ENCODE measurements at places on chromosomes 1 and 21.

DNA sequence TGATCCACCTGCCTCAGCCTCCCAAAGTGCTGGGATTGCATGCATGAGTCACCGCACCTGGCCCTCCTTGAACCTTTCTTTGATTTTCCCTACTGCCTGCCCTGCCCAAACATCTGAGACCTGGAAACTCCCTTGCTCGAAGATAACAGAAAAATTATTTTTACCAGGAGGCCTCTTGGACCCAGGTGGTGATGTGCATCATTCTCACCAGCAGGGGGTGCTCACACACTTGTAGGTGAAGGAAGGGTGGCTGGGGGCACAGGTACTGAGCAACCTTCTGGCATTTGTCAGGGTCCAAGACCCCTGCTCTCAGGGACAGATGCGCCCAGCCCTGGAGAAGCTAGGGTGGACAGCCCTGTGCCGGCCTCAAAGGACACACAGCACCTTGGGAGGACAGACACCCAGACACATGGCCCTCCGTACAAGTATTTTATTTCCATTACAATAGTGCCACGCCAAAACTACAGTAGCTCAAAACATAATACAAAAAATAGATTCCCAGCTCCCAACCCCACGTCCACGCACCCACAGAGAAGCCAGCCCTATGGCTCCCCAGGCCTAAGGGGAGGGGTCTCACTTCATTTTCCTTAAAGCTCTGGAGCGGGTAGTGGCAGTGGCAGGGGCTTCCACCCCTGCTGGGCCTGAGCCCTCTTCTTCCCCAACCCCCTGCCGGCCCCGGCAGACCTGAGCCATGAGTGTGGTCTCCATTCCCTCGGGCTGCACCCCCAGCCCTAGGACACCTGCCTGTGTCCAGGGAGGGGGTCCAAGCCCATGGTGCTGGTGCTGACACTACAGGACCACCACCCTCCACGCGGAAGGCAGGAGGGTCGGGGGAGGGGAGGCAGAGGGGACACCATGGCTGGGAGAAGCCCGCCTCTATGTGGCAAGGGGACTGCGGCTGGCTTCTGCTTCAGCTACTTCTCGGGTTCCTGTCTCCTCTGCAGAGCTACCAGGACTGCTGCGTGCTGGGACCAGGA, 40.4 kb upstream of the EIF4G3 start:
- DNase-seq = peak; percentile 62

GRCh38 chr1:21786640-21787039, 3.7 kb upstream of the USP48 start:
- no peak for DNase-seq

DNA sequence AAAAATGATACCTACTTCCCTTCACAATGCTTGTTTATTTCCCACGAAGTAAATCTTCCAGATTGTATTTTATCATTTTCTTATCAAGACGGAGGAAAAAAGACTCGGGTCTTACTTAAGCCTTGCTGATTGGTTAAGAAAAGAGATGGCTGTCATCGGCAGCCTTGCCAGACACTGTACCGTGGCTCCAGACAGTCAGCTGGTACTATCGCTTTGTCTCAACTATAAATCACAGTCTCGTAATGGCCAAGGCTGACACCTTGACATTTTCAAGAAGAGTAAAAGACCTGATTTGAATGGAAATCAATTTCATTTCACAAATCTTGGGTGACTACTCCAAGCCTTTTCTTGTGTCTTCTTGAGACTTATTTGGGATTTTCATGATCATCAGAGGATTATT, 868.0 kb downstream of the USP25 start:
- no peak for DNase-seq

- DNase-seq = peak; percentile 5
Observed at GRCh38 chr1:235366286-235366685, 941 bp upstream of the TBCE start.

DNA sequence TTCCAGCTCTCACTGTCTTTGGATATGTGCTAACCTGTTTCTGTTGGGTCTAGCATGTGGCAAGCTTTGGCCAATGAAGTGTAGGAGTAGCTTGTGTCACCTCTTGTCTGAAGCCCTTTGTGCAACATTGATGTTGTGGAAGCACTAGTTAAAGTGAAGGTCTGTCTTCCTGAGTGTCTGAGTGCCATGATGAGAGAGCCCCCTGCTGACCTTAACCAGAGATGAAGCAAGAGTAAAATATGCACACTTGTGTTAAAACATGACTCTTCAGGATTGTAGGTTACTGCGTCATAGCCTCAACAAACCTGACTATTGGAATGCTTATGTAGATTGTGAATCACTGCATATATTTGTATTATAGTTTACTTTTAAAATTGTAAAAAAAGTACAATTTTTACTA, 103.7 kb downstream of the NCAM2 start:
- no peak for DNase-seq

- DNase-seq = no peak
Observed at GRCh38 chr1:3231826-3232225, 162.8 kb downstream of the PRDM16 start.

GRCh38 chr1:21319447-21320407, 29.5 kb upstream of the ECE1 start:
- DNase-seq = no peak

DNA sequence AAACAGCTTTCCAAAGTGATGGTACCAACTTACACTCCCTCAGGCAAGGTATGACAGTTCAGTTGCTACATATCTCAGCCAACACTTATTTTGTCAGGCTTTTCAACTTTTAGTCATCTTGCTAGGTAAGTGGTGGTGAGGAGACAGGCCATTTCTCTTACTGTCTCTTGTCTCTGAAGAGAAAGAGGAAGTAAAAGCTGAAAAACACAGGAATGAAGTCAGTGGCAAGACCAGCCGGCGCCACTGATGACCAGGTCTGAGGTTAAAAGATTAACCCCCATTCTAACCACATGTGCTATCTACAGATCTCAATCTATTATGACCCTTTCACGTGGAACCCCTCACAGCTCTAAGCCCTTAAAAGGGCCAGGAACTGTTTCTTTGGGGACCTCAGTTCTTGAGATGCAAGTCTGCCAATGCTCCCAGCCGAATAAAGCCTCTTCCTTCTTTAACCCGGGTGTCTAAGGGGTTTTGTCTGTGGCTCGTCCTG, 4.2 kb downstream of the ADCY10 start:
- DNase-seq = no peak

DNA sequence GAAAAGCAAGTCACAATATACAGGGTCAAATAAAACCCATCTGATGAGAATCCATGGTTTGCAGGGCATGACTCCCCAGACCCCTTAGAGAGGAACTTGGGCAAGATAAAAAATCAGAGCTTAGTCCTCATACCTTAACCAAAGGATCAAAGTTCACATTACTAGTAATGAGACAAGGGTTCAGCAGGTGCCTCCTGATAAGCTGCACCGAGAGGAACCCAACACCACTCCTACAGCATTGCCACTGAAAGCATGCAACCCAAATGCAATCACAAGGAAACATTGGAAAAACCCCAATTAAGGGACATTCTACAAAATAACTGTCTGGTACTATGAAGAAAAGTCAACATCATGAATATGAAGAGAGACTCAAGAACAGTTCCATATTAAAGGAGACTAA, 29.7 kb downstream of the CCDC185 start:
- DNase-seq = no peak

GRCh38 chr1:94239051-94239450, 1.7 kb upstream of the ARHGAP29 start:
- DNase-seq = no peak

Data from stimulated activated CD4-positive, alpha-beta T cell treated with anti-CD3 and anti-CD28 coated beads, Interleukin-12 subunit alpha, Interleukin-12 subunit beta, amount 100 ng/mL, for 4 hours (primary cell).